ENCODE measurements at places on chromosomes 2 and 18. TPM values are rescaled to one million over a fixed set of nuclear protein-coding genes. Genes with fewer than 3 reads are reported as not detected.

DNA sequence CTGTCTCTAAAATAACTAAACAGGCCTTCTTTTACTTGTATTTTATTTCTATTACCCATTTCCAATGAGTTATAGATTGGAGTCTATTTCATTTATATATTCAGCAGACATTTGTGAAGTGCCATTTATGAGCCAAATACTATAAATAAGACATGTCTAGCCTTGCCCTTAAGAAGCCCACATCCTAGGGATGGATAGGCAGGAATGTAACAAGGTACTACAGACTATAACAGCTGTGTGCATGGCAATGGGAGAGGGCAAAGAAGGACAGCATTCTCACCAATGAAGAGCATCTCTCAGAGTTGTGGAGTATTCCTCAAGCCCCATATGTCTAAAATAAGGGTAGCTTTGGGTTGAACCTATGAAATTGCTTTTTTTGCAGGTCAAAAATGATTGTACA lies 161.9 kb upstream of the RASGRP3 start:
- DNase-seq: no peak

DNA sequence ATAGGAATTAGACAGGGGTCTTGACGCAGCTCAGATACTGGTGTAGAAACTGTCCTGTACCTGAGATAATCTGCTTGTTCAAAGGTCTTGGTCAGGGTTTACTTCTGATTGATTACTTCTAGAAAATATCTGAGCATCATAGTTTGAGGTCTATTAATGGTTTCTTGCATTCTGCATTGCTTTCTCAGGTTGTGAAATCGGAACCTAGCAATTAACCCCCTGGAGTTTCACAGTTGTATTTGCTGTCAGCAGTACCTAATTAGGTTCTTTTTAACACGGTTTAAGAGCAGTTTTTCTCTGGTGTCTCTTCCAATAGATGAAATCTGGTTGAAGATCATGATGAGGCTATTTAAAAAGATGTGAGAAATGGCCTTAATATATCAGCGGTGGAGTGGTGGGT lies 428.6 kb upstream of the SYT4 start:
- DNase-seq: no peak

The CNGA3 gene
- total RNA-seq: not detected

DNA sequence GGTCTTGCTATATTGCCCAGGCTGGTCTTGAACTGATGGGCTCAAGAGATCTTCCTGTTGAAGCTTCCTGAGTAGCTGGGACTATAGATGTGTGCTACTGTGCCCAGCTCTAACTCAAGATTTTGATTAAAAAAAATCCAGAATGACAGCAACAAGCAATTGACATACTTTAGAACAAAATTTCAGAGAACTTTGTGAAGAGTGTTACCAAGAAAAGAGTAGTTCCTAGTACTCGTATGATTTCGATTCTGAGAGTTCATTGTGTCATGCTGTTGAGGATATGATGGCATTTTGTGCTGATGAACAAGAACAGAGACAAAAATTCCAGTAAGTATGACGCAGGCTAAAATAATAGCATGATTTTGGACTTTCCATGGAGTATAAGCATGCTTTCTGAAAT lies 90.2 kb upstream of the TWSG1 start:
- no peak for DNase-seq

DNA sequence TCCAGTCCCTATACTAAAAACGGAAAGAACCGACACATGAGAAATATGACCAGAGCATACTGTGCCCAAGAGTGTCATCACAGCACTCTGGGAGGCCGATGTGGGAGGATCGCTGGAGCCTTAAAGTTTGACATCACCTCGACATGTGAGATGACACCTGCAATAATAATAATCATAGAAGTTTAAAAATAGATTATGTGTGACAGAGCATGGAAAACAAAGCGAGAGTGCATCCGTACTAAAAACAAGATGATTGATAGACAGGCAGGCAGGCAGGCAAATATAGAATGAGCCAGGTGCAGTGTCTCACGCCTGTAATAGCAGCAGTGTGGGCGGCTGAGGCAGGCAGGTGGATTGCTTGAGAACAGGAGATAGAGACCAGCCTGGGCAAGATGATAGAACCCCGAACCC lies 114.8 kb upstream of the ANKRD30BL start:
- DNase-seq: no peak

GRCh38 chr2:6999211-6999877 lies 82.1 kb downstream of the RNF144A start:
- DNase-seq: no peak

GRCh38 chr2:200455958-200456421 lies 53.9 kb downstream of the KCTD18 start:
- DNase-seq: no peak

DNA sequence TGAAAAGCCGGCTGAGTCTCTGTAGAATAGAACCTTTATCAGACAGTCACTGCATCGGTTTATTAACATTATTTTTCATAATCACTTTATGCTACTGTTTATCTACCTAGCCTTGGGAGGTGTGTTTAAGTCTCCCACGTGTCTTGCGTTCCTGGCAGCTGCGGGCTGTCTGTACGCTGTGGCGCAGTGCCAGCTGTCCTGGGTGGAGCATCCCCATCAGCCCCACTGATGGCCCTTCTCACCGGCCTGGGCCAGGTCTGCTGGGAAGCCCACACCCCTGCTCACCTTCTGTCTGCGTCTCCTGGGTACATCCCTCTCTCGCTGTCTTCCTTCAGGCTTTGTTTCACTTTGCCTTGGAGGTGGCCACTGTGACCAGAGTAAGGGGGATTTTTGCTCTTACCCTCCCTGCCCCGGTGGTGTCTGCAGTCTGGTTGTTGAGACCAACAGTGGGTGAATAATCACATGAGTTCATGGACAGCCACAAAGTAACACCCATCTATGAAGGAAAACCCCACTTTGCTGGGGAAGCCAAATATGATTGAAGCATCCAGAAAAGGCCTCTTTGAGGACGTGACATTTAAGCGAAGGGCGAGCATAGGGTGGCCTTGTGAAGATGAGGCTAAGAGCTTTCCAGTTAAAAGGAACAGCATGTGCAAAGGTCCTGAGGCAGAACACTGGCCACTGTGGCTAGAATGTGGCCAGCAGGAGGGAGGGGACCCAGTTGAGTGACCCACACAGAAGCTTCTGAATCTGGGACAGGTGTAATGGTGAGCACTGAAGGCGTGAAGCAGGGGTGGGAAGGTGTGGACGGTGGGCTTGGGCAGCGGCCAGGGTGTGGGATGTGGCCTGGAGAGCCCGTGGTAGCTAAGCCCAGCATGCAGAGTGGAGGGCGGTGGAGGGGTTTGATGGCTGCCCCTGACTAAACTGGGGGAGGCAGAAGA lies 41.7 kb downstream of the RAMP1 start:
- no peak for DNase-seq

- DNase-seq: no peak
These were observed 267.6 kb downstream of the TMX3 start for GRCh38 chr18:68447286-68447685.

DNA sequence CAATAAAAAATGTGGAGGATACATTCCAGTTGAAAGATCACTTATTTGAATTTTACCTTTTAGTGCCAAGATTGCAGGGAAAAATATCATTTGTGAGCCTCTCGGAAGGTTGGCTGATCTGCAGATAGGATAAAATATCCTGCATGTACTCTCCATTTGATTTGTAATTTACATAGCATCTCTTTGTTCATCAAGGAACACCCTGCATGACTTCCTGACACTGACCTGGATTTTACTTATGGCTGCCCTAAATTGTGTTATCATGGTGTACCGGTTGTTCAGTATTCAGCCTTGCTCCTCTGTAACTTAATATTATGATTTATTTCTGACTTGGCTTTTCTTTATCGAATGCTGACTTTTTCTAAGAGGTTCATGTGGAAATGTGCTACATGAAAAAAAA lies 226.4 kb downstream of the PIK3C3 start:
- no peak for DNase-seq

The LBX2 gene
- total RNA-seq: 1.6 TPM

The HTR2B gene
- total RNA-seq: not detected

DNA sequence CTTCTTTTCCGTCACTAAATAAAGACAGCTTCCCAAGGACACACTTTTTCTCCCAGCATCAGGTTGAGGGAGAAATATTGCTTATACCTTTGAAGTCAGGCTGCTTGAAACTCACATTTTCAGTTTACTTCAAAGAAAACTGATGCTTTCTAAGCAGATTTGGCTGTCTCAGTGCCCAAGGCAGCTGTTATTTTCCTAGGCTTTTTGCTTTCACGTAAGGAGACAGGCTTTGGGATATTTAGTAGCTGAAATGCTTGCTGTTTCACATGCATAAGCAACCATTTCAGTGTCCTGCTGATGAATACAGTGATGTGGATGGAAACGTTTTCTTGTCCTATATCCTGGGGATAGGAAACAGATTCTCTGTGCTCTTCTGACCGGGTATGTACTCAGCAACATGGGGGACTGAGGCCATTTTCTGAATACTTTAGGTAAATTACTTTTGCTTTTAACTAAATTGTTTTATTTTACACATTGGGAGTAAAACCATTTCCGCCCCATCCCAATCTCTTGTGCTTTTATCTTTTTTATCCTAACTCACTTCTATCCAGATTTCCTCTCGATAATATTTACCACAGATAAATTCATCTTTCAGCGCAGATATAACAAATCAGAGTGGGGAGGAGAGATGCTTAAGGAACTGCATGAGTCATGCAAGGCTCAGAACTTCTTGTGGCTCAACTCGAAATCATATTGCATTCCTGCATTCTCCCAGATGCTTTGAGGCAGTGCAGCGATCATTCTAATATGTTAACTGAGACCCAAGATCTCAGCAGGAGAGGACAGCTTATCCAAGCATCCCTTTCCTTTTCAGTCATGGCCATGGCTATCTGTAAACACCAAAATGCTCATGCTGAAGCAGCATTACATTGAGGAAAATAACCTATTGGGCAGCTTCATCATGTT lies 22.2 kb downstream of the GALR1 start:
- no peak for DNase-seq

- DNase-seq: no peak
These were observed 4.2 kb upstream of the CCNYL1 start for GRCh38 chr2:207706936-207707860.

DNA sequence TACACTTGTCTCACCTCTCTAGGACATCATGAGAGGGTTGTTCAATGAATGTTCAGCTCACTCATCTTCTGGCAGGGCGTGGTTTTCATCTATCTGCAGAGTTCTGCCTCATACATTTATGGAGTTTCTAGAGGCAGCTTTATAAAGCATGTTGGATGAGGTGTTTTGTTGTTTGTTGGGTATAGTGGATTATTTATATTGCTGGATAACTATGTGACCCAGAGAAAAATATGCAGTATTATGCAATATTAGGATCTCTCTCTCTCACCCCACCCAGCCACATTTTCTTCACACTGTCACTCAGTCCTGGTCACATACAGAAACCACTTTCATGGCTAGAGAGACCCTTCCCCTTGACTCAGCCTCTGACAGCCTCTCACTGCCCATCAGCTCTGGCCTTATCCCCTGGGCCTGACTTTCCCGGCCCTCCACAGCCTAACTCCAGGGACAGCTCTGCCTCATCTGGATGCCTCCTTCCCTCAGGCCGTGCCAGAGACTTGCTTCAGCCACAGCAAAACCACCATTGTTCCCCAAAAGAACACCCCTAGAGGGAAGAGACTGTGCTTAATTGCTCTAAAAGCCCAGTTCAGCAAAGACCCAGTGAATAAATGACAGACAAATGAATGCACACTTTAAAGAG lies 260.3 kb downstream of the MYCN start:
- DNase-seq: no peak

GRCh38 chr2:129056309-129056958 lies 737.8 kb upstream of the HS6ST1 start:
- DNase-seq: no peak

- DNase-seq: no peak
These were observed 82.2 kb upstream of the DAPL1 start for GRCh38 chr2:158712791-158713522.

- DNase-seq: no peak
These were observed 221.5 kb upstream of the SMAD7 start for GRCh38 chr18:49172246-49172645.

The SERPINB4 gene
- total RNA-seq: not detected

DNA sequence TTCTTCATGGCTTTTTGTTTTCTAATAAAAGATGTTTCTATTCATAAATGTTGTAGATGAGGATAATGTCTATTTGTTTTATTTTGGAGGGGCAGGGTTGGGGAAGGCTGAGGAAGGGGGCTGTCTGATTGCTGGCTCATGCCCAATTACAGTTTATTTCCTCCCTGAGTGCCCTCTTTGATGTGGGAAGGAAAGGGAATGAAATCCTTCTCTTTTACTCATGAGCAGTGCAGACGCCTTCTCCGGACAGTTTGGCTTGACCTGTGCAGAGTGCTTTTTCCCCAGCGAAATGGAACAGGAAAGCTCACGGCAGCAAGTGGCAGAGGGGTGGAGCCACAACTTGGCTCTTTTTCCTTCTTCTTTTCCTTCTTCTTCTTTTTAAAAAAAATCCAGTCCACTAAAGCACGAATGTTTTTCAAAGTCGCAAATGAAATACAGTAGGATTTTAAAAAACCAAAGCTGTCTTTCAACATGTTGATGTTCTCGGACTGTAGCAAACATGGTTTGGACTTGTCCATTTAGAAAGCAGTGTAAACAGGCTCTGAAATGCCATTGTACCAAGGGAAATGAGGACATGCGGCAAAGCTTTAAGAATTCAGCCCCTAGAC lies 34.5 kb downstream of the RAB31 start:
- no peak for DNase-seq

The ZBTB7C gene
- 0.07 TPM for total RNA-seq

DNA sequence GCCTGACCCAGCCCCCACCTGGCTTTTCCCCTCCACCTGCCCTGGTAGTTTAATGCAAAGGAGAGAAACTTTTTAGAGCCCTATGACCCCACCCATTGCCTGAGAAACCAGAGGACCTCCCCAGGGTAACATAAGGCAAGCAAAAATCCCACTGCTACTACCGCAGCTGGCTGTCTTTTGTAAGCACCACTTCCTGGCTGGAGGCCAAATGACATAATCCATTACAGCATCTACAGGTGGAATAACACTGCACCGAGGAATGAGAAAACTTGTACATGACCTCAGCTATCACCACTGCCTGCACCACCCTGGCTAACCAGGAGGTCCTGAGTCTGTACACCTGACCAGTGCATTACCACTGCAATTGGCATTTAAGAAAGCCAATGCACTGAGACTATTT lies 149.6 kb upstream of the GALNT5 start:
- DNase-seq: no peak

The PLA2R1 gene
- not detected for total RNA-seq

DNA sequence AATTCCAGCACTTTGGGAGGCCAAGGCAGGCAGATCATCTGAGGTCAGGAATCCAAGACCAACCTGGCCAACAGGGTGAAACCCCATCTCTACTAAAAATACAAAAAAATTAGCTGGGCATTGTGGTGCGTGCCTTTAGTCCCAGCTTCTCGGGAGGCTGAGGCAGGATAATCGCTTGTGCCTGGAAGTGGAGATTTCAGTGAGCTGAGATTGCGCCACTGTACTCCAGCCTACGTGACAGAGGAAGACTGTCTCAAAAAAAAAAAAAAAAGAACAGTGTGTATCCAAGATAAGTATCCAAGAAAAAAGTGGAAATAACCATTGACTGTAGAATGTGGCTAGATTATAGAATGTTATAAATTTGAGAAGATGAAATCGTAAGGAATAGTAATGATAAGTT lies 142.1 kb downstream of the FAM124B start:
- no peak for DNase-seq

The CYRIA gene
- total RNA-seq: 1.8 TPM
